AG09319 (cell line): ENCODE measurements at places on chromosomes 13 and 19.
A peak's percentile ranks its signal among the peaks of the same experiment; 100 is the strongest.

- no peak for DNase-seq
Observed at GRCh38 chr13:111114362-111115060, 599 bp upstream of the ARHGEF7 start.

GRCh38 chr19:13670846-13671245 lies 93.5 kb upstream of the MRI1 start:
- no peak for DNase-seq

GRCh38 chr19:41616792-41617621 lies 9.9 kb downstream of the CEACAM4 start:
- DNase-seq = no peak

- no peak for DNase-seq
Observed at GRCh38 chr19:8305798-8306197, 2.4 kb downstream of the CD320 start.

- no peak for DNase-seq
Observed at GRCh38 chr19:47100290-47100689, 13.3 kb downstream of the ZC3H4 start.

GRCh38 chr19:12793290-12794195 lies 2.3 kb downstream of the JUNB start:
- peak; percentile 86 for DNase-seq

GRCh38 chr13:45892513-45892912 lies 41.0 kb upstream of the SIAH3 start:
- no peak for DNase-seq

DNA sequence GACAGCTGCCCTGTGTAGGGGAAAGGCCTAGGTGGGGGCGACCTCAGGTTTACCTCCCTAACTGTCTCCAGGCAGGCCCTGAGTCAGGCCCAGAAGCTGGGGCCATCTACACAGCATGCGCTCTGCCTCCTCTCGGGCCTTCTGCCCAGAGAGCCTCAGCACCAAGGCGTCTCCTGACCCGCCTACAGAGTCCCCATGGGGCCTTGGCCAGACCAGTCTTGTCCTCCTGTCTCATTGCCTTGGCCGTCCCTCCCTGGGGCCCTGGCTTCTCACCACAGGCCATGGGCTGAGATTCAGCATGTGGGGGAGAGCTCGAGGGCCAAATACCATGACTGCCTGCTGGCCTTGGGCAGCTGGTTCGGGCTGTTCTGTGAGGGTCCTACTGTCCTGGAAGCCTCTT lies 59.0 kb downstream of the SMARCA4 start:
- no peak for DNase-seq

DNA sequence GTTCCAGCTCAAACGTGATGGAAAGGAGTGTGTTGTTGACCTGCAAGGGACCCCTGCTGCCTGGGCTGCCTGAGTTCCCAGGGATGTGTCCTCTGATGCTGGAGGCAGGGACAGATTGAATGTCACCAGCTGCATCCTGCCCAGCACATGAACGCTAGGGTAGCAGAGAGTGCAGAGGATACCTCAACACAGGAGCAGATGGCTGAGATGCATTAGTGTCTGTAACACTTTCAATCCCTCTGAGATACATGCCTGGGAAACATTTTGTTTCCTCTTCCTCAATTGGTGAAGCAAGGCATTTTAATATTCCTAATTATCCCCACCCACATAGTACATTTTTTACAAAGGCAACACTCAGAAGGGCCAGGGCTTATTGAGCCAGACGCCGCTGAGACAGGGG lies 106.4 kb upstream of the UBL3 start:
- DNase-seq = no peak

DNA sequence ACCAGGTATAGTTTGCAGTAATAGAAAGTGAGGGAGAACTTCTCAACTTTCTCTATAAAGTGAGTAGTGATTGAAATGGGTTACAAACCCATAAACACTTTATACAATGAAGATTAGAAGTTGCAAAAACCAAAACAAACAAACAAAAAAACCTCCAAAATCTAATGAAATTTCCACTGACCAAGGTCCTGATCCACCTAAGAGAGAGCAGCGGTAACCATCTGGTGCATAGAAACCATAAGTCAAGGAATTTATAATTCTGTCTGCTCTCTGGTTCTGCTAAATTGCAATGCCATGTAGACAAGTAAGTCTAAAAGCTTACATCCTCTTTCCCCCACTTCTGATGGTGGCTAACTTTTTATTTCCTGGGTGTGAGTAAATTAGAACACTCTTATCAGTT lies 463.4 kb downstream of the EFNB2 start:
- no peak for DNase-seq

GRCh38 chr13:61695147-61695546 lies 279.5 kb upstream of the PCDH20 start:
- no peak for DNase-seq

DNA sequence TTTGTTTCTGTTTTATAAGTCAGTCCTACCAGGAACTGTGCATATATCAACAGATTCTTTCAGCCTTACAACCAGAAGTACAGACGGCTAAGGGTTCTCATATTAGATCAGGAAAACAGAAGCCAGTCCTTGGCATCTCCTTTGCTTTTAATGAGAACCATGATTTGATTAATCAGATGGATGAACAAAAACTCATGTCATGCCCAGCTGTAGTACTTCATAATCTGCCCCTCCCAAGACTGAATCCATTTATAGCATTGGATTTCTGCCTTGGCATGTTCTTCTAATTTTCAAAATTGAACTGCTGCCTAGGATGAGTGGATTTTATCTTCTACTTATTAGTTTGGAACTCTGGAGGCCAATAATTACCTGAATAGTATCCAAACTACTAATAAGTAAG lies 617.2 kb downstream of the SLITRK5 start:
- no peak for DNase-seq

DNA sequence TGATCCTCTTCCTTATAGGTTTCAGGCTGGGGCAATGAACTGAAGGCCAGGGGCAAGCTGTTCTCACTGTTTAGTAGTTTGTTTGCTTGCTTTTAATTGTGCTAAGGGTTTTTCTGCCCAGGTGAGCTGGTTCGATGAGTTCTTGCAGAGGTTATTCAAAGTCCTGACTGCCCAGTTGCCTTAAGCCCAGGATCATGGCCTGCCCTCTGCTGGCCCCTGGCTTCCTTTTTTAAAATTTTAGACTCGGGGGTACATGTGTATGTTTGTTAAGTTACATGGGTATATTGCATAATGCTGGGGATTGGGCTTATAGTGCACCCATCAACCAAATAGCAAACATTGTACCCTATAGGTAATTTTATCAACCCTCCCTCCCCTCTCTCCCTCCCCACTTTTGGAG lies 65.7 kb downstream of the ZNF536 start:
- DNase-seq = no peak

DNA sequence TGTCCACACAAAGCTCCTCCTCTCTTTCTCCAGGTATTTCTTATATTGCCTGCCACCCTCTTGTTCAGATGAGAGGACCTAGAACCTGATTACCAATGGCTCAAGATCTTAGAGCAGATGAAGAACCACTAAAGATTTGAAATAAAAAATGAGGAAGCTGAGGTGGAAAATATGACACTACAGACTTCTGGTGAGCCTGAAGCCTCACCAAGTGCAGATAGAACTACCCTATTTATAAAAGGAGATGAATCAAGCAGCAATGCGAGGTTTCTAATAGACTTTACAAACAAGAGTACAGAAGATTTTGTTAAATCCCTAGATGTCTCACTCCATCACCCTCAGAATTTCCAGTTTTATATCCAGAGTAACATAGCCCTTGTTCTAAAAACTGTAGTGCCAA lies 345.8 kb downstream of the TBC1D4 start:
- DNase-seq = no peak

DNA sequence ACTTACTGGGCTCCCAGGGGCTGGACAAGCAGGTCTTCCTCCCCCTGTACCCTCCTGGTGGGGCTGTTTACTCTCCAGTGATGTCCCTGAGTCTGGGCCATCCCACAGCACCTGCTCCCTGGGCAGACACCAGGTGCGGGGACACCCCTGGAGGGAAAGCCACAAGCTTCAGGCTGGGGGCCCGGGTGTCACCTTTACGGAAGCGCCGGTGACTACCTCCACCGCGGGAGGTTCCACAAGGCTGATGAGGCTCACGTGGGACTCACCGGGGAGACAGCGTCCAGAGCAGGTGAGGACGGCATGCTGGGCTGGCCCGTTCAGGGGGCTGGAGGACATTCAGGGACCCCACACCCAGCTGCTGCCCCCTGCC lies 24.9 kb downstream of the NFILZ start:
- no peak for DNase-seq

GRCh38 chr19:29516821-29517395 lies 8.9 kb upstream of the VSTM2B start:
- DNase-seq = no peak

GRCh38 chr19:43700395-43701000 lies 15.4 kb upstream of the IRGC start:
- peak; percentile 39 for DNase-seq

DNA sequence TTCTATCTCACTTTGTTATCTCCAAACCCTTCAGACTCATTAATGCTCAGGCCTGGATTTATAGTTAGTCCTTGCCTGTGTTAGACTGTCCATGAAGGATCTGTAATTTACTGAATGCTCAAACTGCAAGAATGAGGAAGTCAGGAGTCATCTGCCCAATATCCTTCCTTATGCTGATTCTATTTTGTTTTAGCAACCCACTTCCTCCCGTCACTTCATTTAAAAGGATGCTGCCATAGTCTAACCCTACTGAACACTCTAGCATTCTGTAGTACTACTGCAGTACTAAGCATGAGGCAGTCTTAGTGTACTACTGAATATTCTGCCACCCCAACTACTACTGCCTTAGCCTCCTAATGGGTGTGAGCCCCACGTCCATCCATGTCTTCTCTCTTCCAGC lies 1.5 kb downstream of the FCAR start:
- DNase-seq = no peak

DNA sequence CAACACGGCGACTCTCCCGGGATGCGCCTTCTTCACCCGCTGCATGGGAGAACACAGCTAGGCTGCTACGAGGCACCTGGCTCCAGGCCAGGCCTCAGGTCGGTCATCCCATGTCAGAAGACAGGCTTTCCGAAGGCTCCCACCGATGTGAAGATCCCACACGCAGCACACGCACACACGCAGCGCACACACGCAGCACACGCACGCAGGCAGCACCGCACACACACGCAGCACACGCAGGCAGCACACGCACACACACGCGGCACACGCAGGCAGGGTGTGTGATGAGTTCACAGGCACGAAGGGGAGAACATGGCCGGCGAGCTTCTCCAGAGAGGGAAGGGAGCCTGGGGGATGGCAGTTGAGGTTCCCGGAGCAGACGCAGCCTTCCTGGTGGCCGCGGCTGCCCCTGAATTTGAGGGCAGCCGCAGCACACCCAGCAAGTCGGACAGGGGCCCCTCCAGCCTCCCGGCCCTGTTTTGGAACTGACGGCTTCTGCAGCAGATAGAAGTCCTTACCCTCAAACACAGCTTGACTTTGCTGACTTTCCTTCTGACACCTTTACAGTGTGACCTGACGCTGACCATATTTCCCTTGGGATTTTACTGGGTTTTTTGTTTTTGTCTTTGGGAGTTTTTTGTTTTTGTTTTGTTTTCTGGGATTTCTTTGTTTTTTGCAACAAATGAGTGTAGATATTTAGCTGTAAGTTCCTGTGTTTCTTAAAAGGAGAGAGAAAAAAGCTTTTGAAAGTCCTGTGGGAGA lies 55.9 kb downstream of the RASA3 start:
- DNase-seq = no peak

DNA sequence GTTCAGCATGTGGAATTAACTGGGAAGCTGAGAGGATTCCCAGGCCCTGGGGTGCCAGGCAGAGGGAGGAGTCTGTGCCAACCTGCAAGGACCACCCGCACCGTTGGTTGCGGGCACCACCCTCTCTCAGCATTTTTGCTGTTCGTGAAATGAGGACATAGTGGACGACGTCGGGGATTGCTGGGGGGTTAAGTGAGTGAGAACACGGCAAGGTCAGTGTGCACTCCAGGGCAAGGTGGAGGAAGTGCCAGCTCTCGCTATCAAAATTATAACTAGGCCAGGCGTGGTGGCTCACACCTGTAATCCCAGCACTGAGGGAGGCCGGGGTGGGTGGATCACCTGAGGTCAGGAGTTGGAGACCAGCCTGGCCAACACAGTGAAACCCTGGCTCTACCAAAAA lies 2.2 kb downstream of the FXYD3 start:
- no peak for DNase-seq

GRCh38 chr19:40805258-40805868 lies 6.4 kb downstream of the EGLN2 start:
- no peak for DNase-seq

- DNase-seq = no peak
Observed at GRCh38 chr19:49875857-49876421, 1.2 kb downstream of the AKT1S1 start.

- no peak for DNase-seq
Observed at GRCh38 chr19:34573226-34573864, 91.8 kb downstream of the WTIP start.

DNA sequence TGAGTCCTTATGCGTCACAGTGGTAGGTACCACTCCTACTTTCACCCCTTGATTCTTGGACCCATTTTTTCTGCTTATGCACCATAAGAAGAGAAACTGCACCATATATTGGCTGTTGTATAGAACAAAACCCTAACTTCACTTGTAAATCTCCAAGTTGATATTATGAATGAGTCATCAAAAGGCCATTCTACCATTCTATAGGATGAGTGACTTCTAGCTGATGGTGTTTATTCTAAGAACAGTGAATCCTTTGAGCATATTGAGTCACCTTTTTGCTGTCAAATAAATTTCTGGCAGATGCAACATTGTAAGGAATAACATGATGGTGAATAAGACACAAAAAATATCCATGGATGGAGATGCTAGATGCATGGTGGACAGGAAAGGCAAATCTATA lies 57.7 kb downstream of the POLR1D start:
- DNase-seq = no peak

DNA sequence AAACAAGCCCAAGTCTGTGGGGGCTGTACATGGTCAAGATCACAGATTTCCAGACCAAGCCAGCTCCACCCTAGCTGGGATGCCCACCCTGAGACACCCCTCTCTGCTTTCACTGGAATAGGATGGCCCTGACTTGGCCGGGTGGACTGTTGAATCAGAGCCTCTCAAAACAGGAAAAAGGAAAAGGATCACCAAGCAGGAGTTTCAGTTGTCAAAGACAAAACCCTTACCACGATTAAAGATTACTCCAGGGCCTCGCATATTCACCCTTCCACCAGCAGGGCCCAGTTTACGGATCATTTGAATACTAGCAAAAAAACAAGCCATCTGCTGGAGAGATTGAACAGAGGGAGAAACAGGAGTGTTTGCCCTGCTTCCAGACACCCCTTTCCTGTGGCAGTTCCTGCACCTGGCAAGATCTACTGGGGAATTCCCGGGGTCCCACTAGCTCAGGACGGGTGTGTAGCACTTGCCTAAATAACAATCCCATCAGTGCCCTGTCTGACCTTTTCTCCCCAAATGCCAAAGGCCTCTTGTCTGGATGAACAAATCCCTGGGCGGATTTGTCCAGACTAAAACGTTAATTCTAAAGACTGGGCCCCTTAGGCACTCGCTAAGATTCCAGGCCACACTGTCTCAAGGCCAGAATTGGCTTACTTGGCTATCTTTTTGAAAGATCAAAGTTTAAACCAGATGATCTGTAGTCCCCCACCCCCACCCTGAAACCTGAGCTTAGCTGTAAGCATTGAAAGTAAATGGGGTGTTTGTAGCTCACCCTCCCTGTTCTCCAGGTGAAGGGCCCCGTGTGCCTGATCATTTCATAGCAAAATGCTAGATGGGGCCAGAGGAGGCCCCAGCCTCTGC lies 38.4 kb downstream of the ACTN4 start:
- DNase-seq = no peak

- no peak for DNase-seq
Observed at GRCh38 chr19:8167985-8168384, 18.6 kb upstream of the FBN3 start.
